Neural progenitor cell (in vitro differentiated cells): ENCODE measurements at places on chromosomes 5 and 9. TPM values are rescaled to one million over a fixed set of nuclear protein-coding genes. Genes with fewer than 3 reads are reported as not detected.

- H3K36me3 ChIP-seq: no peaks in the 10 kb centered on the region
- H3K4me3 ChIP-seq: no peak overlapping the region
- DNase-seq: no peak
- no peaks in the 10 kb centered on the region for H3K27me3 ChIP-seq
- H3K27ac ChIP-seq: no peak overlapping the region
- H3K4me1 ChIP-seq: no peaks in the 10 kb centered on the region
These were observed 314.3 kb downstream of the EBF1 start for GRCh38 chr5:158785397-158785796.

DNA sequence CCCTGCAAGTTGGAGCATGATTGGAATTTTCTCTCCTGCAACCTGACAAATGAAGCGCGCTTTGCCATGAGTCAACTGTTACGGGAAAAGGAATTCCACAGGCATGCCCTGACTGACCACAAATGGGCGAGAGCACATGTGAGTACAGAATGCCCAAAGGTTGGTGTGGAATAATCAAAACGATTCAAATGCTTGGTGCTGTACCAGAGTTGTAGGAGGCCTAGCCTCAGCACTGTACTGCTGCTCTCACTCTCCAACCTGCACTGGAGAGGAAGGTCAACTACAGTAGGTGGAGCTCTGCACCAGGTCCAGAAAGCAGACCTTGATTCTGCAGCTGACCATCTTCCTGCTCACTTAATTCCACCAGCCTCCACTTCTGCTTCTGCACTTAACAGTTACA lies 406.9 kb upstream of the ACTBL2 start:
- H3K4me1 ChIP-seq: no peaks in the 10 kb centered on the region
- H3K27me3 ChIP-seq: no peaks in the 10 kb centered on the region
- no peaks in the 10 kb centered on the region for H3K36me3 ChIP-seq

Gene RORB
- total RNA-seq: 2.5 and 4.2 TPM in 2 replicates

Gene ZNF483
- total RNA-seq: 26.9 and 30.7 TPM in 2 replicates

DNA sequence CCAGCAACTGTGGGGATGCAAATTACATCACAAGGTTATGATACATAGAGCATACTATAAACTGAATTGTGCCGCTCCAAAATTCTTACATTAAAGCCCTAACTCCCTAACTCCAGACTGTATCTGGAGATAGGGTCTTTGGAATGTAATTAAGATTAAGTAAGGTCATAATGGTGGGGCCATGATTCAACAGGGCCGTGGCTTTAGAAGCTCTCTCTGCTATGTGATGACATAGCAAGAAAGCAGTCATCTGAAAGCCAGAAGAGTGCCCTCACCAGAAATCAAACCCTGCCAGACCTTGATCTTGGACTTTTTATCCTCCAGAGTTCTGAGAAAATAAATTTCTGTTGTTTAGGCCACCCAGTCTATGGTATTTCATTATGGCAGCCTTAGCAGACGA lies 123.9 kb downstream of the FBXL17 start:
- H3K4me1 ChIP-seq: peaks cover 8% of the 10 kb centered on the region
- H3K4me3 ChIP-seq: no peak overlapping the region
- no peak overlapping the region for H3K27ac ChIP-seq
- no peaks in the 10 kb centered on the region for H3K27me3 ChIP-seq
- H3K36me3 ChIP-seq: no peaks in the 10 kb centered on the region
- DNase-seq: no peak

GRCh38 chr9:86304236-86304730 lies 21.9 kb upstream of the ISCA1 start:
- H3K27me3 ChIP-seq: no peaks in the 10 kb centered on the region
- peaks cover 13% of the 10 kb centered on the region for H3K4me1 ChIP-seq

Gene PPP2R2B
- 22.5 and 26.6 TPM in 2 replicates for total RNA-seq

GRCh38 chr5:81575924-81576323 lies 175.0 kb downstream of the SSBP2 start:
- no peaks in the 10 kb centered on the region for H3K36me3 ChIP-seq
- H3K4me3 ChIP-seq: no peak overlapping the region
- no peak overlapping the region for H3K27ac ChIP-seq
- peaks cover 11% of the 10 kb centered on the region for H3K4me1 ChIP-seq
- no peaks in the 10 kb centered on the region for H3K27me3 ChIP-seq
- no peak for DNase-seq

DNA sequence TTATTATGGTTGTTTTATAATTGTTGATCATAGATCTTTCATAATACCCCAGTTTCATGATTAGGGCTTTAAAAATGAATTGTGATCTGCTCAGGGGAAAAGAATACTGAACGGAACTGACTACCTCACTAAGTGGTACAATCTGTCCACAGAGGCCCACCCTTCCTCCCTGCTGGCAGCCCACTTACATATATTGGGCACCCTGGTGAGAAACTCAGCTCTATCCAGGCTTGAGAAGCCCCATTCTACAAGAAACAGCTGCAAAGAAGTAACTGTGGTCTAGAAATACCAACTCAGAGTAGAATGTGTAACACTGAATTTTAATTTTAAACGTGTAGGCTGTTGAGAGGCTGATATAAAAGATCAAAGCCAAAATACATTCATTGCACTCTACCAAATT lies 46.9 kb downstream of the TSSK1B start:
- DNase-seq: no peak
- peak overlapping the region; percentile 6 for H3K4me3 ChIP-seq
- H3K4me1 ChIP-seq: peaks cover 20% of the 10 kb centered on the region
- no peaks in the 10 kb centered on the region for H3K36me3 ChIP-seq
- H3K27ac ChIP-seq: no peak overlapping the region
- H3K27me3 ChIP-seq: no peaks in the 10 kb centered on the region

- H3K27ac ChIP-seq: no peak overlapping the region
- no peaks in the 10 kb centered on the region for H3K27me3 ChIP-seq
- no peak overlapping the region for H3K4me3 ChIP-seq
- no peak for DNase-seq
These were observed 620.7 kb upstream of the ARRDC3 start for GRCh38 chr5:92003806-92004205.

Gene DMRTA1
- 14.0 and 21.3 TPM in 2 replicates for total RNA-seq

GRCh38 chr5:134114886-134115805 lies 665 bp downstream of the TCF7 start:
- H3K36me3 ChIP-seq: no peaks in the 10 kb centered on the region
- peak; percentile 65 for DNase-seq

DNA sequence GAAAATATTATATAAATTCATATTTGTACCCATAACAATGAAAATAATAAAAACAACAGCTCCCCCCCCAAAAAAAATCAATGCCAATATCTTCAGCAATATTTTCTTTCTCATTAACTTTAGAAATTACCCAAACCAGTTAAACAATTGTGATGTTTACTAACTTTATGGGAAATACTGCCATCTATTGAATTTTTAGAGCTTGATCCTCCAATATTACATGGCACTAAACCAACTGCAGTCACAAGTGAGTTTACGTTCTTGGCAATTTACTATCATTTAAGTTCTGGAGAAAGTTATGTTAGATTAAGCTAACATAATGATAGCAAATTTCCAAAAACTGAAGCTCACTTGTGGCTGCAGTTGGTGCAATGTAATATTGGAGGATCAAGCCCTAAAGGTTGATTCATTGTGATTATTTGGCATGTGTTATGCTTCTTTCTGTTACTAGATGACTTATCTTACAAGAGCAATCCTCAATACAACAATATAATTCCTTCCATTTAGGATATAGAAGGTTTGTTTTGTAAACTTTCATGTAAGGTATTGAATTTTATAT lies 379.5 kb downstream of the CDH18 start:
- no peaks in the 10 kb centered on the region for H3K27me3 ChIP-seq
- no peak for DNase-seq
- no peak overlapping the region for H3K27ac ChIP-seq
- no peak overlapping the region for H3K4me3 ChIP-seq
- no peaks in the 10 kb centered on the region for H3K36me3 ChIP-seq
- peaks cover 7% of the 10 kb centered on the region for H3K4me1 ChIP-seq

DNA sequence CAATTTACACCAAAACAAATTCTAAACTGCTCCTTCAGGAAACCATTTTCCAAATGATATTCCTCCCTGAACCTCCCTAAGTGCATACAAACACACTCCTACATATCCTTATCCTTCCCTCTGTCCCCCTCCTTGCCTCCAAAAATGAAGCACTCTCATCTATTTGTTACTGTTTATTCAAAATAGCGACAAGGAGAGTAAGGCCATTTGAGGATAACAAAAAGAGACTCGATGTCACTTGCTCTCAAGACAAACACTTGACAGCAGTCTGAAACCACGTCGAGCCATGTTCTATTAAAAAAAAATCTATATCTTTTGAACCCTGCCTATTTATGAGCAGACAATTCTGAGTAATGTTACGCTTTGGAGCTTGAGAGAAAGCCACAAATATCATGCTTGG lies 547.9 kb downstream of the DTWD2 start:
- peaks cover 6% of the 10 kb centered on the region for H3K4me1 ChIP-seq
- H3K27me3 ChIP-seq: no peaks in the 10 kb centered on the region
- DNase-seq: no peak

DNA sequence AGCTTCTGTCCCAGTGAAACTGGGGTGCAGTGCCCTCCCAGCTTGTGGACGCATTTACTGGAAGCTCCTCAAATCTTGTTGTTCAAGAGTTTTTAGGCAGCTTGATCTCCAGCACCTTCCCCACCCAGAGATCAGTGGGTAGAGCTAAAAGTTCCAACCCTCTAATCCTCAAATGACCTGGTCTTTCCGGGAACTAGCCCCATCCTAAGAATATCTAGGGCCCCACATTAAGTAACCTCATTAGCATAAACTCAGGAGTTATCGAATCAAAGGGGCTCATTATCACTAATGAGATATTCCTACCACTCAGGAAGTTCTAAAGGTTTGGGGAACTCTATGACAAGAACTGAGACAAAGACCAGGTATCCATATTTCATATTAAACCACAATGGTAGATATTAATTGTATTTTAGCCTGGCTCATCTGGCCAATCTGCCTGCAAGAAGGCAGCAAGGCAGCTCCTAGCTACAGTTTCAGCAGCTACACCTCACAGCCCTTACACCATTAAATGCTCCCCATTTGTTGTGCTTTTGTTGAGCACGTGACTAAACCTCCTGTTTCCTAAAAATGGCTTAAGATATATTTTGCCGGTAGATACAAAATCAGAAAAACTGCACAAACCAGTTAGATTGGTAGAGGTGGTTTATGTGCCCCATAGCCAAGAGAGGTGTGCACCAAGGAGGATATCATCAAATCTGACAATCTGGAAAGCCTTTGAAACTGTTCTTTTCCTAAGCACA lies 24.6 kb upstream of the SLC22A5 start:
- no peaks in the 10 kb centered on the region for H3K4me1 ChIP-seq
- H3K27ac ChIP-seq: no peak overlapping the region
- no peaks in the 10 kb centered on the region for H3K27me3 ChIP-seq
- H3K4me3 ChIP-seq: no peak overlapping the region
- DNase-seq: no peak
- no peaks in the 10 kb centered on the region for H3K36me3 ChIP-seq

DNA sequence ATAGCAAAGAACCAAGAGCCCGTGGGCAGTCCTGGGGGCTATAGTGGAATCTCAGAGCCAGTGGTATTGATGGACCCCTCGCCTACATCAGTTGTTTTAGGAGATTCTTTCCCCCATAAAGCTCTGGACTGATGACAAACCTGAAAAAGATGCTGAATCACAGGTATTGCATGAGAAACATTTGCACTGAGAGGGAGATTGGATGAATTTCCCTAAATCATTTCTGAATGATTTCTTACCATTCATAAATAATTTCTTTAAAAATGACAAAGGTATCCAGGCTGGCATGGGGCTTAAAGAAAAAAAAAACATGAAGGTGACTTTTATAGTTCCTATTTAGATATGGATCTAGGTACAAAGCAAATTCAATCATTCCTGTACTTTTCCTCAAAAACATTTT lies 54.0 kb upstream of the SLIT3 start:
- no peaks in the 10 kb centered on the region for H3K27me3 ChIP-seq
- no peak overlapping the region for H3K27ac ChIP-seq
- no peaks in the 10 kb centered on the region for H3K36me3 ChIP-seq

Gene DEPDC1B
- 108 and 142 TPM in 2 replicates for total RNA-seq

GRCh38 chr5:78112931-78113330 lies 181.6 kb downstream of the AP3B1 start:
- peak; percentile 29 for DNase-seq
- peaks cover 23% of the 10 kb centered on the region for H3K36me3 ChIP-seq
- peaks cover 56% of the 10 kb centered on the region for H3K4me1 ChIP-seq
- no peak overlapping the region for H3K4me3 ChIP-seq
- no peaks in the 10 kb centered on the region for H3K27me3 ChIP-seq

- no peaks in the 10 kb centered on the region for H3K4me1 ChIP-seq
- DNase-seq: no peak
- H3K27me3 ChIP-seq: no peaks in the 10 kb centered on the region
- no peak overlapping the region for H3K27ac ChIP-seq
These were observed 120.2 kb downstream of the CARTPT start for GRCh38 chr5:71839096-71839884.

DNA sequence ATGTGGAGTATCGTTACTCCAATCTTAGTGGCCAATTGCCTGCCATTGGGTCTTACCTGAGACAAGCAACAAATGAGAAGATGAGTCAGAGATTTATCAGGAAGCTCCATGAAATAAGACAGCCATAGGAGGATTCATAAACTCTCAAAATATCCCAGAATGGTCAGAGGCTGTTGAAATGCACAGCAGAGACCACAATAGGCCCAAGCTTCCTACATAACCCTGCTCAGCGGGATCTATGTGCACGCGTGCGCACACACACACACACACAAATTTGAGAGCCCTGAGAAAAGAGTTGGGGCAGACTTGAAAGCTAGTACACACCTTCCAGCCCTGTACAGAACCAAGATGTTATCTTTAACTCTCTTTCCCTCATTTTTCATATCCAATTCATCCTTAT lies 9.8 kb downstream of the UIMC1 start:
- no peak for DNase-seq
- H3K27me3 ChIP-seq: no peaks in the 10 kb centered on the region
- H3K4me3 ChIP-seq: no peak overlapping the region
- no peaks in the 10 kb centered on the region for H3K4me1 ChIP-seq
- H3K36me3 ChIP-seq: peaks cover 5% of the 10 kb centered on the region

- no peak overlapping the region for H3K27ac ChIP-seq
- H3K27me3 ChIP-seq: no peaks in the 10 kb centered on the region
- H3K4me3 ChIP-seq: no peak overlapping the region
- no peak for DNase-seq
These were observed 4.7 kb downstream of the SKP2 start for GRCh38 chr5:36156619-36157018.

GRCh38 chr5:14928661-14929060 lies 57.1 kb upstream of the ANKH start:
- no peaks in the 10 kb centered on the region for H3K27me3 ChIP-seq
- no peaks in the 10 kb centered on the region for H3K4me1 ChIP-seq
- no peak overlapping the region for H3K27ac ChIP-seq

Gene NRARP
- total RNA-seq: 20.7 and 25.2 TPM in 2 replicates

Gene LMBRD2
- total RNA-seq: 7.8 and 11.8 TPM in 2 replicates

DNA sequence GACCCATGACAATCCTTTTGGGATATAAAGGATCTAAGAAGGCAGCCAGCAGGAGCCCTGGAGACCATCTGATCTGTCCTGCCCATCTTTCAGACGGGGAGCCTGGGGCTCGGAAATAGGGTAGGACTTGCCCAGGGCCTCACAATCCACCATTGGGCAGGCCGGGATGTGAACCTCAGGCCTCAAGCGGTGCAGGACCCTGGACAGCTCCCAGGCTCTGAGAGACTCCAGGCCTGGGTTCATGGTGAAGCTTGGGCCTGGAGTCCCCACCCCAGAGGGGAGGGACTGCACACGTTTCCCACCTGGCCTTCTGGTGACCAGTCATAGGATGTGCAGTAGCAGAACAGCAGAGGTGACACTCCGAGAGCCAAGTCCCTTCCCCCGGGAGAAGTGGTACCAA lies 36.6 kb upstream of the RAPGEF1 start:
- H3K36me3 ChIP-seq: no peaks in the 10 kb centered on the region
- no peaks in the 10 kb centered on the region for H3K4me1 ChIP-seq
- no peak overlapping the region for H3K27ac ChIP-seq
- no peak overlapping the region for H3K4me3 ChIP-seq
- DNase-seq: peak; percentile 93

GRCh38 chr9:7318920-7319319 lies 480.7 kb downstream of the DMAC1 start:
- H3K4me1 ChIP-seq: peaks cover 9% of the 10 kb centered on the region
- no peak overlapping the region for H3K4me3 ChIP-seq
- no peaks in the 10 kb centered on the region for H3K36me3 ChIP-seq
